ENCODE measurements at places on chromosomes 2 and 18. TPM values are rescaled to one million over a fixed set of nuclear protein-coding genes. Genes with fewer than 3 reads are reported as not detected.

The ASTL gene
- total RNA-seq = not detected

The SP140 gene
- not detected for total RNA-seq

The CCDC93 gene
- 40.7 TPM for total RNA-seq

The GAL3ST2 gene
- not detected for total RNA-seq

The DSG4 gene
- total RNA-seq = not detected

The B3GNT2 gene
- total RNA-seq = 44.7 TPM

The ANO7 gene
- 1.7 TPM for total RNA-seq

The CXCR1 gene
- not detected for total RNA-seq

The CLHC1 gene
- 9.7 TPM for total RNA-seq

The CKAP2L gene
- 21.8 TPM for total RNA-seq

The NPAS2 gene
- 35.6 TPM for total RNA-seq
